Fibroblast of villous mesenchyme (primary cell): ENCODE measurements at places on chromosomes 16 and 17. TPM values are rescaled to one million over a fixed set of nuclear protein-coding genes. Genes with fewer than 3 reads are reported as not detected.

DNA sequence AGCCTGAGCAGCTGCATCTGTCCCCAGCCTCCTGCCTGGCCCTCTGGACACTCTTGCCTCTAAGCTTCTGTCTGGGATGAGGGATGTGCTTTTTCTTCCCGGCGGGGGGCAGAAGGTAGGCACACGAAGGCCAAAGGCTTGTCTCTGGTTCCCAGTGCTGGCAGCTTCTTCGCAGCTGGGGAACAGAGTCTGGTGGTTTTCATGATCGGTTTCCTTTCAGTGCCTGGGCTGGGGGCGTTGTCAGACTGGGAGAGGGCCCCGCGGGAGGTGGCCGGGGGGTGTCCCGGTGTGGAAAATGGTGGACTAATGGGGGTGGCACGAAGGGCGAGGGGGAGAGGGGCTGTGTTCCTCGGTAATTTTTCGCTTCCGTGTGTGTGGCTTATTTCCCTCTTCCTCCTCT, 988 bp downstream of the RAP1GAP2 start:
- DNase-seq, result no peak

DNA sequence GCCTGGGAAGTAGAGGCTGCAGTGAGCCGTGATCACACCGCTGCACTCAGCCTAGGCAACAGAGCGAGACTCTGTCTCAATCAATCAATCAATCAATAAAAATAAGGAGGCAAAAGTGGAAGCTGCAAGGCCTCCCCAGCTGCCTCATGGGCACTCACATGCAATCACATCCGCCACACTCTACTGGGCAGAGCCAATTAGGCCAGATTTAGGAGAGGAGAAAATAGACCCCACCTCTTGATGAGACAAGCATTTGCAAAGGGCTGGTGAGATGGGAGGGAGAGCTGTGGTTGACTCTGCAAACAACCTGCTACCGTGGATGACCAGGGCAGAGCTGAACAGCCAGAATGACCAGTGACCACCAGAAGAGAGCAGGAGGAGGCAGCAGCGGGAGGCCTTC, 14.7 kb upstream of the GSG1L start:
- DNase-seq, result no peak

DNA sequence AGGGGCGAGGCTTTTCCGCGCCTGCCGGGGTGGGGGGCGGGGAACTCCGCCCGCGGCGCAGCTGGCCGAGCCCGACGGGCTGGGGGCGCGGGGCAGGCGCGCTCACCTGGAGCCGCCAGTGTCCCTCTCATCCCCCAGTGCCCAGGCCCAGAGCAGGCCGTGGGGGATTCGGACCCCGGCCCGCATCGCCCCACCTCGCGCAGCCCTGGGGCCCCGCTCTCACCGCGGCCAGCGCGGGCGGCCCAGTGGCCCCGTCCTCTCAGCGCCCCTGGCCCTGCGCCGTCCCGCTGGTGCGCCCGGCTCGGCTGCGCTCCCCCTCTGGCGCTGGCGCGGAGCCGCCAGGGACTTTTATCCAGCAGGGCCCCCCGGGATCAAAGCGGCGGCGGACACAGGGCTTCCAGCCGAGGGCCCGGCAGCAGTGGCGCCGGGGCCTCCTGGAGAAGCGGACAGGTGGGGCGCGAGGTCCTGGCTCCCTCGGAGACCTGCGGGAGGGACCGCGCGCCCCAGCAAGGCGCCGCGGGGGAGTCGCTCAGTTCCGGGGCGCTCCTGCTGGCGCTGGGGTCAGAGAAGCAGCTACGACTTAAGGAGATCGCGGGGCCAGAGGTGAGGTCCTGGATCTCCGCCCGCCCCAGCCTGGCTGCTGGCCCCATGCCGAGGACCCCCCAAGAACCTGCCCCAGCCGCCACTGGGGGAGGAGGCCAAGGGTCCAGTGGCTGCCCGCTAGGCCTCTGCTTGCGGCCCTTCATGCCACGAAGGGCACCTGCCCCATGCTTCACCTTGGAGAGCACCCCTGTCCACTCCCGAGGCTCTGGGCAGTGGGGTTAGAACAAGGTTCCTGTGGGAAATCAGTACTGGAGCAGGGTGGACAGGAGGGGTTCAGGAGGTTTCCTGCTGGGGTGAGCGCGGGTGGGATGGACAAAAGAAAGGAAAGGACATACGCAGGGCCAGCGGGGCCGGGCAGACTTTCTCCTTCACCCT, 823 bp upstream of the NOTUM start:
- no peak for DNase-seq

DNA sequence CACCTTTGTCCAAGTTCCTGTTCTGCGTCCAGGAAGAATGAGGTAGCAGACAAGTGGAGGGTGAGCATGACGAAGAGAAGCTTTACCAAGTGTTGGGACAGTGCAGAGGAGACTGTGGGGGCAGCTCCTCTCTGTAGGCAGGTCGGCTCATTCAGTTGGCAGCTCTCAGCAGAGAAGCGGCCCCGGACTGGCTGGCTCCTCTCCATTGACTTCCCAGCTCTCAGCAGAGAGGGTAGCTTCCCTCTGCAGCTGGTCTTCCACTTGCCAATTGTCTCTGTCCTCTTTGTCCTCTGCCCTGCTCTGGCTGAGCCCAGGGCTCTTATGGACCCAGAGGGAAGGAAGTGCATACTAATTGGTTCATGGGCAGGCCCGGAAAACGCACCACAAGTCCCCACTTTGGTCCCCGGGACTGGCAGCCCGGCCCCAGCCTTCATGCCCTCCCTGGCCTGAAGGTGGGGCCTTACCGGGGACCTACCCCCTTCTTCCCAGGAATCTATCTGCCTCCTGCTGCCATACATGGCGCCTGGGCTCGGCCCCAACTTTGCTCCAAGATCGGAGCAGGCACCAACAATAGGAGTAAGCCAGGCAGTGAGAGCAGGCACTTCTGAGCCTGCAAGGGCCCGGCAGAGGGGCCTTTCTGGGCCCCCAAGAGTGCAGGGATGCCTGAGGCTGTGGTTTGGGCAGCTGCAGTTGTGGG, 10.1 kb downstream of the KCTD5 start:
- no peak for DNase-seq

CD300H gene
- not detected in 2 replicates for total RNA-seq
